Activated CD4-positive, CD25-positive, alpha-beta regulatory T cell treated with anti-CD3 and anti-CD28 coated beads, Interleukin-2, amount 50 U/mL, for 24 hours (primary cell): ENCODE measurements at places on chromosomes 2 and 18.

DNA sequence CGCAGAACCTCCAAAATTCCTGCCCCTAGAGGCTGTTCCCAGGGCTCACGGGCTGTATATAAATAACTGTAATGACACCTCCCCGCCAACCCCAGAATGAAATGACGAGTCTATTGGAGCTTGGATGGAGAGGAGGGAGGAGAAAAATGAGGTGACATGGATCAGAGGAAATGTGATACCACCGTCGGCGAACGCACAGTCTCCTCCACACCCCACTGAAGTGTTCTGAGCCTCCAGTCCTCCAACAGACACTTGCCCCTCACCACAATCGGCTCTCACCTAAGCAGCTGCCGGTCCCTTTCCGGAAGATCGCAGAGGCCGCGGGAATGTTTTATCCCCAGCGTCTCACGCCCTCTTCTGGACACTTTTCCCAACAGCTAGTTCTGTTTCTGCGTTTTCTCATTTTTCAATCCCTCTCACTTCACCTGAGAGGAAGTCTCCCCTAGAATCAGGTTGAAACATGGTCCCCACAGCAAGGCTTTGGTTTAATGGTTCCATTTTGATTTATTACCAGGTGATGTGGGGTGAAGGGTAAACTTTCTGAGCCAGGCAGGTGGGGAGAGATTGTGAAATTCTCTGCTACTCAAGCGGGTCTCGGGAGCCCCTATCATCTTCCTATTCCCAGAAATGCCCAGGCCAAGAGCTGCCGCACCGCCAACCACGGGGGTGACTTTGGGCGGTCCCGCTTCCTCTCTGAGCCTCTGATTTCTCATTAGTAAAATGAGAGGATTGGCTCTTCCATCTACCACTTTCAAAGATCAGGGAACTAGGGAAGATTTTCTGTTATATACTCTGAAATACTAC is 9.1 kb upstream of the MYO5B start:
- ATAC-seq: no peak

DNA sequence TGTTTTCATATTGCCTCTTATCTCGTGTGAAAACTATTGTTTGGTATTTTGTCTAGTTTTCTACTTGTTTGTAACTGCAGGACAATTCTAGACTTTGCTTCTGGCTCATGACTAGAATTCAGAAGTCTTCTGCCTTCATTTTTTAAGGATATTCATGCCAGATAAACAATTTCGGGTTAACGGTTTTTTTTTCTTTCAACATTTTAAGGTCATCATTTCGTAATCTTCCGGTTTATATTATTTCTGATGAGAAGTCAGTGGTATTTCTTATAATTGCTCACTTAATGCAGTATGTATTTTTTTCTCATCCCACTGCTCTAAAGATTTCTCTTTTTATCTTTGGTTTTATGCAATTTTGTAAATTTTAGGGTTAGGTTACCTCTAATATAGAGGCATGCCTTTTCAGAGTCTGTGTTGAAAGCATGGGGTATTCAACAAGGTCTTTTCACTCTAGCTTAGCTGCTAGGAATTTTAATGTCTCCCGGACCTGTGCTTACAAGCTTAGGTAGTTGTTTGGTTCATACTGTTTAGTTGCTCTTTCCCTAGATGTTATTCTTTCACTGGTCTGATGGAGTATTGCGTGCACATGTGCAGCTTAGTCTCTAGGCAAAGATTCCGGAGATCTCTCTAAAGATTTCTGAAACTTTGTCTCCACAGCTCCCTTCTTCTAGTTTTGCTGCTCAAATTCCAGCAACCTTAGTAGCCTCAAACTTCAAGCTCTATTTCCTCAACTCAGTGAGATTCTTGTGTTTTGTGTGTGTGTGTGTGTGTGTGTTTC is 198.1 kb downstream of the MCFD2 start:
- no peak for ATAC-seq

DNA sequence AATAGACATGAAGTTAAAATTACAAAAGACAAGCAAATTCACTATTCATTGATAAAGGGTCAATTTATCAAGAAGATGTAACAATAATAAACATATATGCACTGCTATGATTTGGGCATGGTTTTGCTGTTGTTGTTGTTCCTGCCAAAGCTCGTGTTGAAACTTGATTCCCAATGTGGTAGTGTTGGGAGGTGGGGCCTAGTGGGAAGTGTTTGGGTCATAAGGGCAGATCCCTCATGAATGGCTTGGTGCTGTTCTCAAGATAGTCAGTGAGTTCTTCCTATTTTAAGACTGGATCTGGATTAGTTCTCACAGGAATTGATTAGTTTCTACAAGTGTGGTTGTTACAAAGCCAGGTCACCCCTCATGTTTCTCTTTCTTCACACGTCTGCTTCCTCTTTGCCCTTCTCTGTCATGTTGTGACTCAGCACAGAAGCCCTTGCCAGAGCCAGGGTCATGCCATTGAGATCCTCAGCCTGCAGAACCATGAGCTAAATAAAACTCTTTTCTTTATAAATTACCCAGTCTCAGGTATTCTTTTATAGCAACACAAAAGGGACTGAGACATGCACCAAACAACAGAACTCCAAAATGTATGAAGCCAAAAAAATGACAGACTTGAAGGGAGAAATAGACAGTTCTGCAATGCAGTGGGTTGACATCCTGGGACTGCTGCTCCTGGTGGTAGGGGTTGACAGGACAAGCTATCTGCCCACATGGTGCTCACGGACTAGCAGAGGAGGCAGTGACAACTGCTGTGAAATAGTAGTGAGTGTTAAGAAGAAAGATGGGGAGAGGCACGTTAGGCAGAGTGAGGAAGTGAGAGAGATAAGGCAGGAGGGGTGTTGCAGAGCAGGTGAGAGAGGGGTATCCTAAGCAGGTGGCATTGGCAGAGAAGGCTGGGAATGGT is 18.6 kb upstream of the SKA1 start:
- peak; percentile 41 for ATAC-seq

- no peak for ATAC-seq
Observed at GRCh38 chr2:123785332-123785731, 239.8 kb upstream of the CNTNAP5 start.

GRCh38 chr18:23725351-23725750 is 36.1 kb downstream of the LAMA3 start:
- ATAC-seq: no peak

DNA sequence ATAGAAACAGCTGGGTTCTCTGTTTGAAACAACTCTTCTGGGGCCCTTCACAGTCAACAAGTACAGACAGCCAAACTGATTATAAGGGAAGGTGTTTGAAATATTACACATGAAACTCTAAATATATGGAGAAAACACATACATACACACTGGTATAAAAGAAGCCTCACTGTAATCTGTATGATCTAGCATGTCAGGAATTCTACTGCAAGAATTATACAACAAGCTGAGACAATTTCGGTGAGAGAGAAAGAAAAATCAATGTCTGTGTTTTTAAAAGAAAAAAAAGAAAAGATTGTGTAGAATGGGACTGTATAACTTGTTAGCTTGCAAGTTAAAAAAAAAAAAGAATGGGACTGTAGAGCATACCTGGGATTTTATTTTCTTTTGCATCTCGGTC is 26.3 kb downstream of the IRS1 start:
- no peak for ATAC-seq

- no peak for ATAC-seq
Observed at GRCh38 chr2:2269989-2270562, 61.0 kb downstream of the MYT1L start.

- ATAC-seq: no peak
Observed at GRCh38 chr2:133262893-133263292, 305.4 kb downstream of the NCKAP5 start.

GRCh38 chr2:229930656-229931055 is 8.4 kb downstream of the FBXO36 start:
- ATAC-seq: no peak

DNA sequence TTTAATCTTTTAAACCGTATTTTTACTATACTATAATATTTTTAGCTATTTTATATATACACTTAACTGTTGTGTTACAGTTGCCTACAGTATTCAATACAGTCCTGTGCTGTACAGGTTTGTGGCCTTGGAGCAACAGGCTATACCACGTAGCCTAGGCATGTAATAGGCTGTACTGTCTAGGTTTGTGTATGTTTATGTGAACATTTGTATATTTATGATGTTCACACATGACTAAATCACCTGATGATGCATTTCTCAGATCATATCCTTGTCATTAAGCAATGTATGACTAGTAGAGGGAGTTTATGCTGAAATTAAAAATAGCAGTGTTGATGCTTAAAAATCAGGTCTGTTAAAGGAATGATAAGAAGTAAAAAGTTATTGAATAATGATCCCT is 92.3 kb upstream of the RANBP2 start:
- ATAC-seq: peak; percentile 75

DNA sequence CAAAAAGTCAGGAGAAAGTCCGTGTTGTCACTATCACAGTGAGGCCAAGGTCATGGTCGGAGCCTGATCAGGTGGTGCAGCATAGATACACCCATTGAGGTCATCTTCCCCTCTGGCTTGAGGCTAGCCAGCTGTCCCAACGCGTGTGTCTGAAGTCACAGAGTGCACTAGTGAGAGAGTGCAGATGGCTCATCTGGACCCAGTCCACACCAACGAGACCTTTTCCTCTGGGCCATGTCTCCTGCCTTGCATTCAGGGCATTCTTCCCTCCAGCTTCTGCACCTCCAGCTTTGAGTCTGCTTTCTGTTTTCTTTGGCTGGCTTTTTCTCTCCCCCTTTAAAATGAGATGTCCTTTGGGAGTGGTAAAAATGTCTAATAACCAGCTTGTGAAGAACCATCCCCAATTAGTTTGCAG is 146.9 kb downstream of the TDRD15 start:
- ATAC-seq: no peak

GRCh38 chr2:238510911-238511613 is 84.3 kb downstream of the ASB1 start:
- ATAC-seq: no peak

DNA sequence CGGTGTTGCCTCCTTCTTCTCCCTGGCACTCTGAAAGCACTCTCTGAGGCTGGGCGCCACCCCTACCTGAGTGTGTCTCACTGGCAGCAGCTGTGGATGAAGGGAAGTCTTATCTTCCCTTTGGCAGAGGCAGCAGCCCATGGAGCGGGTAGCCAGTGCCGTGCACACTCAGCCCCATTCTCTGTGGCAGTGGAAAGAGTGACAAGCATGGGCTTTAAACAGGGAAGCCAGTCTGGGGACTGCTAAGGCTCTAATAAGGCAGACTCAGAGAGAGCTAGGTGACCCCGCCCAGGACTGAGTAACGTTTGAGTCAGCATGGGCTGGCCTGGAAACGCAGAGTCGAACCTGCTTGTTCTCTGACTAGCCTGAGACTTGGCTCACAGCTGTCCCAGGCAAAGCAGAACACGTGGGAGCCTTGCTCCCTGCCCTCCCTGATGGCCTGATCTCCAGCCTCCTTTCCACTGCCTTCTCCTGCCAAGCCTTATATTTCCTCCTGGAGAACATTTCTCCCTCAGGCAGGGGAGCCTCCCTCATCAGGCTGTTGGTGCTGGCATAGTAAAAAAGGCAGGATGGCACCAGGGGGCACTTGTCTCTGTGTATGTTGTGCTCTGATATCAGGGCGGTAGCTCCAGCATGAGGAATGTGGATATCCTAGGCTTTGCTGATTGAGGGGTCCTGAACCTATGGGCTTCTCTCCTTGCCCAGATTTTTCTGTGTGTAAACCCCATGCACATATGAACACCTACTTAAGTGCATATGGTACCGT is 93.9 kb upstream of the LGALSL start:
- ATAC-seq: peak; percentile 99

DNA sequence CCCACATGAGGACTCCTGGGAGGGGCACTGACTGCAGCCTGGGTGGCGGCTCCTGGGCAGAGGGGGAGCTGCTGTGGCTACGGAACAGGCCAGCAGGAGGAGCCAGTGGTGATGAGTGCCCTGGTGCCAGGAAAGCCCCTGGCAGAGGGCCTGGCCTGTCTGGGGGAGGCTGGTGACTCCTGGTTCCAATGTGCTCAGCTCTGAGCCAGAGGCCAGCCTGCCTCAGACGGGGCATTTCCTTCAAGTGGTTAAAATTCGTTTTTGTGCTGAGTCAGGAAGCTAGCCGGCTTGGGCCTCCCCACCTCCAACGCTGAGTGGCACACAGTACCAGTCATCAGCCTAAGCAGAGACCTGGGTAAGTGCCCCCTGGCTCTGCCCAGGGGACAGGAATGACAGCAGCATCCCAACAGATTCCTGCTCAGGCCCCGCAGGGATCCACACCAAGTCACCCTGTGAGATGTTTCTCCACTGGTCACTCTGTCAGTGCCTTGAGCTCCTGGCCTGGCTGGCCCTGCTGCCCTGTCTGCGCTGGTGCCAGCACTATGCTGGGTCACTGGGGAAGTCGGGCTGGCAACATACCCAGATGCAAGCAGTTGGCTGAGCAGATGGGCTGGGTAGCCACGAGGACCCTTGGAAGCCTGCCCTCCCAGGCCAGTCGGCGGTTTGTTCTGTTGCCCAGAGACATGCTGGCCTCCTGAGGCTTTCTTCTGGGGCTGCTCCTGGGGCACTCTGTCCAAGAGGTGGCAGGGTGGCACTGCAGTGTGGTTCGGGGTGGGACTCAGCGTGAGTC is 7.1 kb upstream of the KLF11 start:
- peak; percentile 80 for ATAC-seq

DNA sequence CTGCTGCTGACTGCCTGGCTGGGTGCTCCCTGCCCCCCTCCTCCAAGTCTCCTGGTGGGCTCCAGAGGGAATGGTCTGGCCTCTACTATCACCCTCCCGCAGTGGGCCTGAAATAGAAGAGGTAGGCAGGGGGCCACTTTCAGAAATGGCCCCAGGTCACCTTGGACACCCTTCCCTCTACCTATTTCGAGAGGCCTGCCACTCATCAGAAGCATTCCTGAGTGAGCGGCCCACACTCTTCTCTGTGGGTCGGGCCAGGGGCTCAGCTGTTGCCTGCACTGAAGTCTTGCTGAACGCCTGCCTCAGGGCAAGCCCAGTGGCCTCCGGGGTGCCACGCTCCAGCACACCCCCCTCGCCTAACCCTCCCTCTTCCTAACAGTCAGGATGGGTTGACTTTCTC is 124.9 kb downstream of the TNS1 start:
- no peak for ATAC-seq

GRCh38 chr2:85976106-85976920 is 87.5 kb upstream of the ST3GAL5 start:
- no peak for ATAC-seq

DNA sequence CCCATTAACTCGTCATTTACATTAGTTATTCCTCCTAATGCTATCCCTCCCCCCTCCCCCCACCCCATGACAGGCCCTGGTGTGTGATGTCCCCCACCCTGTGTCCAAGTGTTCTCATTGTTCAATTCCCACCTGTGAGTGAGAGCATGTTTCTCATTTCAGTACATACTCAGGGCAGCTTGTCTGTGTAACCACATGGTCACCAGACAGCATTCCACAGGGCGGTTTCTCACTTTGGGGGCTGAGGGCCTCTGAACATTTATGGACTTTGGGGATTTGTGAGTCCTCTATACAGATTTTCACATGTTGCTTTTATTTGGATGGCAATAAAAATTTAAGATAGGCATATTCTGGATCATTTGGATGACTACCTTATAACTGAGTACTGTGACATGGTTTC is 84.0 kb downstream of the LYPD6B start:
- ATAC-seq: no peak

- ATAC-seq: no peak
Observed at GRCh38 chr2:216775043-216775453, 79.7 kb upstream of the IGFBP5 start.
